ENCODE measurements at places on chromosomes 5 and 9. TPM values are rescaled to one million over a fixed set of nuclear protein-coding genes. Genes with fewer than 3 reads are reported as not detected.

RGMB gene
- polyA plus RNA-seq, result 72.6 TPM

CXCL14 gene
- polyA plus RNA-seq, result 0.05 TPM

FAM151B gene
- 1.2 TPM for polyA plus RNA-seq

SPATA31E1 gene
- not detected for polyA plus RNA-seq

C5orf58 gene
- polyA plus RNA-seq, result not detected

IFNA5 gene
- polyA plus RNA-seq, result not detected

PHF24 gene
- not detected for polyA plus RNA-seq

ARL10 gene
- 4.6 TPM for polyA plus RNA-seq

- H3K36me3 ChIP-seq, result peaks cover under 1% of the 10 kb centered on the region
- no peaks in the 10 kb centered on the region for H3K27me3 ChIP-seq
- peak overlapping the region; percentile 33 for H3K27ac ChIP-seq
Measured at GRCh38 chr5:149151717-149152116, 10.4 kb downstream of the ABLIM3 start.

- H3K36me3 ChIP-seq, result no peaks in the 10 kb centered on the region
- H3K27me3 ChIP-seq, result no peaks in the 10 kb centered on the region
- H3K27ac ChIP-seq, result no peak overlapping the region
- no peak overlapping the region for H3K4me3 ChIP-seq
Measured at GRCh38 chr5:74311961-74312360, 328.6 kb downstream of the ENC1 start.

- H3K4me1 ChIP-seq, result no peaks in the 10 kb centered on the region
- no peaks in the 10 kb centered on the region for H3K36me3 ChIP-seq
- no peak overlapping the region for H3K27ac ChIP-seq
- DNase-seq, result no peak
- no peaks in the 10 kb centered on the region for H3K27me3 ChIP-seq
- no peak overlapping the region for H3K4me3 ChIP-seq
Measured at GRCh38 chr5:138149530-138149929, 10.3 kb upstream of the NME5 start.

GRCh38 chr5:75438722-75439121, 72.7 kb downstream of the CERT1 start:
- DNase-seq, result no peak
- no peak overlapping the region for H3K4me3 ChIP-seq
- H3K4me1 ChIP-seq, result no peaks in the 10 kb centered on the region
- H3K27ac ChIP-seq, result no peak overlapping the region
- no peaks in the 10 kb centered on the region for H3K27me3 ChIP-seq

DNA sequence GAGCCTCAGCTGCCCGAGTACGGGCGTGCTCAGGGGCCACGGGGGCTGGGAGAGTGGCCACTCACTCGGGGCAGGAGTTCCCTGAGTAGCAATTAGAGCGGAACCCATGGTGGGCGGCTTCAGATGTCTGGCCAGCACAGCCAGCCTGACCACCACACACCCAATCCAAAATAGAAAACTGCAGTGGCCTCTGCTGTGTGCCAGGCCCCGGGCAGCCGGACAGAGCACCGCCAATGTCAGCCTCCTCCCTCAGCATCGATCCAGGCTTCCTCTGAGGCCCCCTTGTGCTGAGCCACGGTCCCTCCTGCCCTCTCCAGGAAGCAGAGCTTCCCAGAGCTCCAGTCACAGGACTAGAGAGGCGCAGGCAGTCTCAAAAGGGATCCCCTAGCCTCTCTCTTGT, 2.7 kb downstream of the ADAMTS2 start:
- H3K27ac ChIP-seq, result peak overlapping the region; percentile 90
- DNase-seq, result peak; percentile 78
- H3K27me3 ChIP-seq, result no peaks in the 10 kb centered on the region
- H3K36me3 ChIP-seq, result no peaks in the 10 kb centered on the region

- no peak overlapping the region for H3K4me3 ChIP-seq
- no peaks in the 10 kb centered on the region for H3K4me1 ChIP-seq
- H3K27me3 ChIP-seq, result no peaks in the 10 kb centered on the region
- peak overlapping the region; percentile 43 for H3K27ac ChIP-seq
- no peaks in the 10 kb centered on the region for H3K36me3 ChIP-seq
- DNase-seq, result no peak
Measured at GRCh38 chr5:96247097-96247701, 185.8 kb downstream of the PCSK1 start.

- H3K4me1 ChIP-seq, result peaks cover 8% of the 10 kb centered on the region
- no peak overlapping the region for H3K4me3 ChIP-seq
- DNase-seq, result no peak
- H3K36me3 ChIP-seq, result peaks cover 26% of the 10 kb centered on the region
Measured at GRCh38 chr9:128120061-128120740, 7.3 kb downstream of the PTGES2 start.

DNA sequence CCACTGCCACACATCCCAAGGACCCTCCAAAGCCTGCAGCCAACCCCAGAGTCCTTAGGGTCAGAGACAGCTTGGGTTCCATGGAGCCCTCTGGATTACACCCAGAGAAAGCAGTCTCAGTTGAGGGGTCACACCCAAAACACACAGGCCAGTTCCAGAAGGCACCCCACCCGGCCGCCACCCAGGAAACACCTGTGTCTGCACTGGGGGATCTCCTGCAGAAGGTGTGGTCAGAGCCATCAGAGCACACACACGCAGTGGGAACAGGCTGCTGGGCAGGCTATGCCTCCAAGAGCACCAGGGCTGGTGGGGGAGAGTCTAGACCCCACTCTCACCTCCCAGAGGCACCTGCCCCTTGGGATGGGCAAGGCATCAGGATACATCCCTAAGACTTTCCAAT, 27.3 kb downstream of the NIPAL4 start:
- H3K4me1 ChIP-seq, result no peaks in the 10 kb centered on the region
- no peaks in the 10 kb centered on the region for H3K27me3 ChIP-seq
- no peak overlapping the region for H3K27ac ChIP-seq
- no peak overlapping the region for H3K4me3 ChIP-seq
- DNase-seq, result no peak

- H3K4me1 ChIP-seq, result no peaks in the 10 kb centered on the region
- H3K27me3 ChIP-seq, result no peaks in the 10 kb centered on the region
- H3K27ac ChIP-seq, result no peak overlapping the region
Measured at GRCh38 chr5:4716781-4717180, 423.3 kb upstream of the ADAMTS16 start.

DNA sequence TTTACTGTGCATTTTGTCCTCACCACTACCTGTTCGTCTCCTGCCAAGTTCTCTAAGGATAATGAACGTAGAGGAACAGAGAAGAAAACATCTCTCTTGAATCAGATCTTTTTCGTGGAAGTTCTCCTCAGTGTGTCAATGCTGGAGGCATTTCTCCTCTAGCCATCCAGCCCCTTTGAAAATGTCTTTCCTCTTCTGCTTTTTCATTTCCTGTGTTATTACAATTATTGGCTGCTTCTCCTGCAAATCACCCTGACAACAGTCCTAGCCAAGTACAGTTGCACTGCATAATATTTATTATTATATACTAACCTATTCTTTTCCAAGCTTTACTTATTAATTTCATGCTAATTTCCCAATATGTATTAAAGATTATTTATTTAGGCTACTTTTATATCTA, 61.8 kb upstream of the TRPM3 start:
- no peaks in the 10 kb centered on the region for H3K27me3 ChIP-seq
- DNase-seq, result no peak
- no peak overlapping the region for H3K27ac ChIP-seq
- no peaks in the 10 kb centered on the region for H3K36me3 ChIP-seq
- H3K4me1 ChIP-seq, result no peaks in the 10 kb centered on the region

DNA sequence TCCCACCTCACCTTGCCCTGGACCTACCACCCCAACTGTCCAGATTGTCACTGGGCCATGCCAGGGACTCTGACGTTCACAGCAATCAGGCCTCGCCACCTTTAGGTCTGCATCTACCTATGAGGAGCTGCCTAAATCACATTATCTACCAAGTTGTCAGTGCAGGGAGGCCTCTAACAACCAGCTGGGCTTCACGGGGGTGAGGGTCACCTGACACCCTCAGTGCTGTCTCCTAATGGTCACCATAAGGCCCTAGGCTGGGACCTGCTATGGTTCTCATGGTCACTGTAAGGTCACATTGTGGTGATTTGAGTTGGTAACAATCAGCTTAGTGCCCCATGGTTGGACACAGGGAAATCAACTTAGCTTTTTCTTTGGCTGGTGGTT, 119.2 kb upstream of the CXCL14 start:
- no peak overlapping the region for H3K27ac ChIP-seq
- H3K4me1 ChIP-seq, result no peaks in the 10 kb centered on the region
- DNase-seq, result no peak
- peaks cover 11% of the 10 kb centered on the region for H3K27me3 ChIP-seq

DNA sequence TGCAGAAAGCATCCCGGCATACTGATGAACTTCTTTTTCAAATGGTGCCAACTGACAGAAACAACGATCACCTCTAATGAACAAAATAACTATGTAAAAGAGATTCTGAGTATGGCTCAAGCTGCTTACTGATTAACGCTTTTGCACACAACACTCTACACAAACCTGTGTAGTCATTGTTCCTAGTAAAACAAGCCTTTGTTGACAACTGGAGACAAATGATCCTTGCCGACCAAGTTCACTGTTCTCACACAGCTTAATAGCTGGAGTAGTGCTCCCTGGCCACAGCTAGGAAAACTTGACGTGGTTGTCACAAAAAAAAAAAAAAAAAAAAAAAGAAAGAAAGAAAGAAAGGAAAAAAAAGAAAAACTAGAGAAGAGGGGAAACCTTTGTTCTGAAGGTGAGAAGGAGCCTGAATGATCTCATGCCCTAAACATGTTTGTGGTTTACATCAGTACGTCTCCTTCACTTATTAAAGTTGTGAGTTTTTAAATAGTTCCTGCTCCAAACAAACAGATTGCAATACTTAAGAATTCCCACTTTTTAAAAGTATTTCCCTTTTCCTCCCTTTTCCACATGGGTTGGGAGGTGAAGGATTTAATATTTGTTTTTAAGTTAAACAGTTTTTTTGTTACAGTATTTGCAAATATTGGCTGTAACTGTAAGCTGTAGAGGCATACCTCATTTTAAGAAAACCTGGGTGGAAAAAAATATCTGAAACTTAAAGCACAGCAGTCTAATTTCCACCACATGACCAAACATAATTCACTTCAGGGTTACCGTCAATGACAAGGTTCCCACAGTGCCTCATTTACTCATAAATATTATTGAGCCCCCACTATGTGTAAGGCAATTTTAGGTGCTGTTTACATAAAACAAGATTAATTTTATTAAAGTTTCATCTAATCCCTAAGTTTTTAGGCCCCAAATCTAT, 63.7 kb downstream of the GLIS3 start:
- DNase-seq, result no peak
- H3K27ac ChIP-seq, result peak overlapping the region; percentile 89
- H3K4me1 ChIP-seq, result no peaks in the 10 kb centered on the region

DNA sequence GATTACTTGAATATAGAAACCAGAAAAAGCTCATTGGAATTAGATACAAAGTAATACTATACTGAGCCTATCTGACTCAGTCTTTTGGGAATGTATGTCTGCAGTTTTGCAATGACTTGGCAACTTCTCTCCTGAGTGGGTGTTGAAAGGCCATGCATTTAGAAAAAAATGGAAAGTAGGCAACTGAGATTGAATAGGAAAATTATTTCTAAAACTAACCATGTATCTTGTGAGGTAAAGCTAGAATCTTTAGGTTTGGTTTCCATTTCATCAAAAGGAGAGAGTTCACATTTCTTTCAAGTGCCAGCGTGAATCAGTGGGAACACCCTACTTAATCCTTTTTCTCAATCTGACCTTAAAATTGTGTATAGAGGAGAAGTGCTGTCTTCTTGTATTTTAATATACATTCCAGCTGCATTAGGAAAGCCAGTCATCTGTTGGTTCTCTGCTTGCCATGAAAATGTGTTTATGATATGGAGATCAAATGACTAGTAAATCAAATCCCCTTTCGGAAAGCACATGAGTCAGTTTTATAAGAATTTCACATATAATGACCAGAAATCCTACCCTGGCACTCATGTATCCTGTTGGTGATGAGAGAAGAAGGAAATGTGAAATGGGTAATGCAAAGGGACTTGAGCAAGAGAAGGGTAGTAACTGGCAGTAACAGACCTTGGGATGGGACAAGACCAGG, 30.4 kb downstream of the NFX1 start:
- H3K27ac ChIP-seq, result peak overlapping the region; percentile 95
- DNase-seq, result no peak
- no peak overlapping the region for H3K4me3 ChIP-seq

- H3K36me3 ChIP-seq, result no peaks in the 10 kb centered on the region
- no peak for DNase-seq
- H3K4me3 ChIP-seq, result no peak overlapping the region
- no peaks in the 10 kb centered on the region for H3K27me3 ChIP-seq
- H3K4me1 ChIP-seq, result no peaks in the 10 kb centered on the region
Measured at GRCh38 chr5:135013947-135014570, 20.0 kb downstream of the PITX1 start.

DNA sequence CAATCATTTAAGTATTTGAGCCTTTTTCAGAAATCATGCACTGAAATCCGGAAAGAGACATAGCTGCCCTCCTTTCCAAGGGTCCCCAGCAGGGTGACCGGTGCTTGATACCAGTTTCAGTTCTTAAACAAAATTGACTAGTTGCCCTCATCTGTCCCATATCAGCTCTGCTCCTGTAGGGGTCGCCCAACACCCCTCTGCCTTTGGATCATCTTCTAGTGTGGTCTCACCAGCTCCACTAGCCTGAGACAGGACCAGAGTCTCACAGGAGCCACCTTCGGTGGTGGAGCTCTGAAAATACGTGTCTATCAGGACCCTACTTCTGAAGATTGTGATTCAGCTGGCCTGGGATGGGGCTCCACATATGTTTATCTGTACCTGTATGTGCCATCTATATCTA, 428.2 kb downstream of the ENC1 start:
- no peak overlapping the region for H3K27ac ChIP-seq
- H3K36me3 ChIP-seq, result no peaks in the 10 kb centered on the region
- H3K27me3 ChIP-seq, result no peaks in the 10 kb centered on the region
- H3K4me3 ChIP-seq, result no peak overlapping the region
- H3K4me1 ChIP-seq, result no peaks in the 10 kb centered on the region

GRCh38 chr9:76022317-76022716, 131.8 kb downstream of the PCSK5 start:
- no peaks in the 10 kb centered on the region for H3K27me3 ChIP-seq
- DNase-seq, result no peak
- no peak overlapping the region for H3K27ac ChIP-seq
- no peaks in the 10 kb centered on the region for H3K36me3 ChIP-seq
- H3K4me3 ChIP-seq, result no peak overlapping the region

GRCh38 chr9:18705796-18706392, 231.9 kb downstream of the ADAMTSL1 start:
- H3K27me3 ChIP-seq, result no peaks in the 10 kb centered on the region
- H3K36me3 ChIP-seq, result peaks cover 2% of the 10 kb centered on the region
- no peak overlapping the region for H3K4me3 ChIP-seq

DNA sequence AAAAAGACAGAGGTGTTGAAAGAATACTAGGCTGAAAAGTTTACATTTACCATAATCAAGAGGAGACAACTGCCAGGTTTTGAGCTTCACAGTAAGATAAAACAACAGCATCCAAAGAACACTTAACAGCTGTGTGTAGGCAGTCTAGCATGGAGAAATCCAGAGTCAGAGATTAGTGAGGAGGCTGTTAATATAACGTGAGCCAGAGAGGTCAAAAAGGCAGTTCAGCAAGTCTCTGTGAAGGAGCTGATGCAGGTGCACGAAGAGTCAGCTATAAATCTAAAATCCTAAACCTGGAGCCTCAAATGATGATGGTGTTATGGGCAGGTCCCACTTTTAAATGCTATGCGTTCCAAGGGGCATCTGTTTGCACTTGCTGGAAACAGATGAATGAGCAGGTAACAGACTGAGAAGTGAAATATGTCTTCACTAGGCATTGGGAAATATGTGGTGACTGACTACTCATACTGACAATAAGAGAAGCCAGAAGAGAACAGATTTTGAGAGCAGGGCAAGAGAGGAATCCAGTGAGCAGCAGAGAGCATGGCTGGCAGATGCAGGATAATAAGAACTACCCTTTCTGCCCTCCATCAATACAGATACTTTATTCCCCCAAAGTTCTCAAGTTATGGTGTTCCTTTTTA, 8.7 kb downstream of the APTX start:
- H3K4me3 ChIP-seq, result no peak overlapping the region
- no peak for DNase-seq
- no peak overlapping the region for H3K27ac ChIP-seq
- H3K27me3 ChIP-seq, result no peaks in the 10 kb centered on the region

Measured in SK-N-SH (cell line).